ENCODE measurements at places on chromosomes 4 and X. TPM values are rescaled to one million over a fixed set of nuclear protein-coding genes. Genes with fewer than 3 reads are reported as not detected.
A peak's percentile ranks its signal among the peaks of the same experiment; 100 is the strongest.

DNA sequence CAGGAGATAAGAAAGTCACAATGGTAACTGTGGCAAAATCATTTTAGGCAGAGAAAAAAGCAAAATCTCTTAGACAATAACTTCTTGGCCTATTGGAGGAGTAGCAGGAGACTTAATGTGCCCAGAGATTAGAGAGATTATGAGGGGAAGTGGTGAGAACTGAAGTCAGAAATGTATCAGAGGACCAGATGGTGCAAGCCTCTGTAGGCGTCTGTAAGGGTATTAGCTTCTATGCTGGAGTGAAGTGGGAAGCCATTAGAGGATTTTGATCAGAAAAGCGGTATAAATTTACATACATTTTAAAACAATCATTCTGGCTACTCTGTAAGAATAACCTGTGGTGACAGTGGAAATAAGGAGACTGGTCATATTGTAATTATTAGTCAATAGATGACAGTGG lies 236.7 kb downstream of the FAT4 start:
- DNase-seq, result no peak

DNA sequence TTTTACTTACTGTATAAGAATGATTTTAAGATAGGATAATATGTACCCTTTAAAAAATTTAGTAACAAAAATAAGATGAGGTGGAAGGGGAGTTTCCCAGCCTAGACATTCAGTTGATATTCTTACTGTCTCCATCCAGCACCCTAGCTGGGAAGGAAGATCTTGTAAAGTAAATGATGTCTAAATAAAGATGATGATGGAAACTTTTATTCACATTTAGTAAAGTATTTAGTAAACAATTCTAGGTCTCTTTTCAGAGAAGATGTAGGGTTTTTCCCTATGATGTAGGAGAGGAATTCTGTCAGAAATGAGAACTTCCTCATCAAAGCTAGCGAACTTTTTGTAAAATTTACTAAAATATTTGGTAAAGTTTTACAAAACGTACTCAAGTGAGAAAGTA lies 136.8 kb downstream of the RAPGEF2 start:
- no peak for DNase-seq

DNA sequence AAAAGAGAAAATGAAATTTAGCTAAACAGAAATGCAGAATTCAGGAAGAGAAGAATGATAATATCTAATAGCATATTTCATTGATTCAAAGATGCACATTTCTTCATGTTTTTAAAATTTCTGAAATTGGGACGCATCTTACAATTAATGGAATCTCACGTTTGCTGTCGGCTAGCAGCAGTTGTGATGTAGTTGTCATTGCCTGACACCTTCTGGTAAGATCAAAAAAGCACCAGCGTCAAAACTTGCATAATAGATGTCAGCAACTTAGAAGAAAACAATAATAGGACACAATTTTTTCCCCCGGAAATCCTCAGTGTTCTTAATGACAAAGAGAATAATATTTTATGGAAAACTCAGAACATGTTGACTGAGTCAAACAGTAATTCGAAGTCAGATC lies 29.8 kb upstream of the SLC7A3 start:
- DNase-seq, result peak; percentile 18

GRCh38 chrX:97909245-97909644 lies 1025.5 kb downstream of the RPA4 start:
- no peak for DNase-seq

- DNase-seq, result peak; percentile 30
These were observed 27.8 kb upstream of the SORBS2 start for GRCh38 chr4:185839770-185840169.

- DNase-seq, result peak; percentile 79
These were observed 763 bp downstream of the GRSF1 start for GRCh38 chr4:70838666-70839588.

DNA sequence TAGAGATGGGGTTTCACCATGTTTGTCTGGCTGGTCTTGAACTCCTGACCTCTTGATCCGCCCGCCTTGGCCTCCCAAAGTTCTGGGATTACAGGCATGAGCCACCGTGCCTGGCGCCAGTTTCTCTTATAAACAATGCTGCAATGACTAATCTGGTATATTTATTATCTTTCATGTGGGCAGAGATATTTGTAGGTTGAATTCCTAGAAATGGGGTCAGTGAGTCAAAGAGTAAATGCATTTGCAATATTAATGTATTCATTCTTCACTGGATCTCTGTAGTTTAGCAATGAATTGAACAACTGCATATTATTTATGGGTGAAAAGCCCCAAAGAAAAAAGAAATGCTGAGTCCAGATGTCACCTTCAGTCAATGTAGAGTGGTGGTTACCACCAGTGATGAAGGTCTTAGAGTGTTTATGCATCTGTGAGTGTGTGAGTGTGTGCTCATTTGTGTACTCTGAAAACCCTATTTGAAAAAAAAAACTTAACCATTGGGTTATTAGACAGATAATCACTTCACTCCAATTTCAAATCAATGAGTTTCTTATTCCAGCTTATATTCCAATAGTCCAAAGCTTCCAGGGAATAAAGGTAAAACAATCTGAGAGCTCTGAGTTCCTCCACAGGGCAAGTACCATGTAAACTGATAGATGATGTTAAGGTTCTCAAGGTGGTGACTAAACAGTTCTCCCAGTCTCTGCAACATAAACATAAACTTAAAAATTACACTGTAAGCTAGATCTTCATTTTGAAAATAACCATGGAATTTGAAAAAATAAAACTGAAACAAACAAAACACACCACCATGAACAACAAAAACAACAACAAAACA lies 22.6 kb upstream of the CD38 start:
- peak; percentile 28 for DNase-seq

DNA sequence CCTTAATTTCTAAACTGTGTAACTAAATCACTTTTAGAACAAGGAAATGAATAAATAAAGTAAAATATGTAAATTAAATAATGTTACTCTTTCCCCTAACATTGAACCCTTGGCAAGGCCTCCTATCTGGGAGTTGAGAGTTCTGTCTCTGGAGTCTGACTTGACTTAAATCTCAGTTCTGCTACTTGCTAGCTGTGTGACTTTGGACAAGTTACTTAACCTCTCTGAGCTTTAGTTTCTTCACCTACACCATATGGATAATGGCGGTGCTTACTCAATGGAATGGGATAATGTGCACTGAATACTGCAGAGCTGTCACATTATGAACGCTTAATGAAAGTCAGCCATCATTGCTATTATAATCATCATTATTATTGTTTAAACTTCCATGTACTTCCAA lies 92.1 kb upstream of the SOD3 start:
- DNase-seq, result no peak

- DNase-seq, result no peak
These were observed 48.4 kb upstream of the SPANXN4 start for GRCh38 chrX:142977128-142977914.

DNA sequence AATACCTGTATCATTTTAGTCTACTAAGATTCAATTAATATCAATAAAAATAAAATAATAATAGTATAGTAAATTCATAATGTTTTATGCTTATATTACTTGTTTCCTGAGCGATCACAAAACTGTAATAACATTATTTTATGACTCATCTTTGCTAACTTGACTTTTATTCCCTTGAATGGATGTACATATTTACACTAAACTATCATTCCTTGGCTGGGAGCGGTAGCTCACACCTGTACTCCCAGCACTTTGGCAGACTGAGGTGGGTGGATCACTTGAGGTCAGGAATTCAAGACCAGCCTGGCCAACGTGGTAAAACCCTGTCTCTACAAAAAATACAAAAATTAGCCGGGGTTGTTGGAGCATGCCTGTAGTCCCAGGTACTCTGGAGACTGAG lies 104.0 kb upstream of the SLC34A2 start:
- no peak for DNase-seq

GRCh38 chr4:180284267-180284666 lies 1958.9 kb upstream of the TENM3 start:
- no peak for DNase-seq

GRCh38 chr4:120052856-120053255 lies 13.8 kb downstream of the MAD2L1 start:
- peak; percentile 66 for DNase-seq

- no peak for DNase-seq
These were observed 43.2 kb downstream of the ANOS1 start for GRCh38 chrX:8688776-8689175.

DNA sequence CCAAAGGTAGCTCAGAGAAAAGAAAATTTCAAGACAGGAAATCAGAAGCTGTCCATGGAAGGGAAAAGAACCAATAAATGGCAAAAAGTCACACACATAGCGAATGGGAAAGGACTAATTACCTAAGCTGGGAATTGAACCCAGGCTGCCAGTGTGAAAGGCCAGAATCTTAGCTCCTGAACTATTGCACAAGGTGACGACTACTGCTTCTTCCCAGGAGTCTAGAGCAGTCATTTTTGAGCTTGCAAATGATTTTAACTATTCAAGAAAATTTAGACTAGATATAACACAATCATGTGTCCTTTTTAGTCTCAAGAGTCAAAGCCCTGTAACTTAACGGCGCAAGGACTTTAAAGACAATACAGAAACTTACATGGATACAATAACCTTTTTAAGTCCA lies 34.1 kb upstream of the ZNF81 start:
- no peak for DNase-seq

- DNase-seq, result no peak
These were observed 444.2 kb downstream of the IDS start for GRCh38 chrX:149060921-149061320.

DNA sequence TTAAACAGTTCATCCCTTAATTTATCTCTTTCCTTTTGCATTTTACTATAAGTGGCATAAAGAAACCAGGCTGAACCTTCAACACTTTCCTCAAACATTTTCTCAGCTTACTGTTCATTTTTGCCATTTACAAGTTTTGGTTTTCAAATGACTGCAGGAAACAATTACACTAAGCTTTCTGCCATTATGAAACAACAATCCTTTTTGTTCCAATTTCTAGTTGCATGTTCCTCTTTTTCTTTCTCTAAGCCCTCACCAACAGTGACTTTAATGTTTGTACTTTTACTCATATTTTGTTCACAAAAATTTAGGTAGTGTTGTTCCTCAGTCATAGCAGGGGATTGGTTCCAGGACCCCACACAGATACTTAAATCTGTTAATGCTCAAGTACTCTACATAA lies 1526.1 kb downstream of the STIM2 start:
- DNase-seq, result no peak

- DNase-seq, result peak; percentile 63
These were observed 66.7 kb upstream of the NDUFC1 start for GRCh38 chr4:139368998-139369397.

The BTC gene
- total RNA-seq, result 0.17 TPM

The PRICKLE3 gene
- total RNA-seq, result 9.7 TPM

The FRMPD3 gene
- total RNA-seq, result not detected

The SYN1 gene
- 0.05 TPM for total RNA-seq

The PRDM5 gene
- total RNA-seq, result 5.4 TPM

All from dermis blood vessel endothelial cell (primary cell).